ENCODE measurements at places on chromosomes 7 and 10. TPM values are rescaled to one million over a fixed set of nuclear protein-coding genes. Genes with fewer than 3 reads are reported as not detected.

- no peak for DNase-seq
These were observed 682.7 kb upstream of the FZD8 start for GRCh38 chr10:36324831-36325230.

- no peak for DNase-seq
These were observed 38.6 kb upstream of the ARL4A start for GRCh38 chr7:12648704-12649261.

OR6V1 gene
- not detected for total RNA-seq

DNA sequence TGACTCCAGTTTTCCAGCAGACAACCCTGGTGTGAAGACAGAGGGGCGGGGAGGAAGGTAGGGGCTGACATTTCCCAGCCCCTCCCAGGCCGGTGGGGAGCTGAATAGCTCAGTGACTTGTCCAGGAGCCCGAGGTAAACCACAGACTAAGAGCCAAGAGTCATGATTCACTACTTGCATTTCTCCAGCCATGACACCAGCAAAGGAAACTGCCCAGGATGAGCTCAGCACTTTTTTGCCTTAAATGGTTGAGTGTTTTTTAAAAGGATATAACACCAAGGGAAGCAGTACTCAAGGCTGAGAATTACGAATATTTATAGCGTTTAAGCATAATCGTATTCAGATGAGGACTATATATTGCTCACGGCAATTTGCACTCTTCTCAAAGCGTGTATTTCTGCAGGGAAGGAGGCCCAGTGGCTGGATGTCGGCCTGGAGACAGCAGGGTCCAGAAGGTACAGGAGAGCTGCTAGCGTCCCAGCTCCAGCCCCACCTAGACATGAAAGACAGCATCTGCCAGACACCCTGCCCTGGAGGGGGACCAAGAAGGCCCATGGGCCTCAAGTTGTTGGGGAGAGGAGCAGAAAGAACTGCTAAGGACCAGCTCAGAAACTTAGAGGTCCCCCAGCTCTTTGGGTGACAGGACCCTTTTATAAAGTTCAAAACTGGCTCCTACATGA lies 141.4 kb downstream of the GRID1 start:
- no peak for DNase-seq

SPDYE1 gene
- total RNA-seq = not detected

DNA sequence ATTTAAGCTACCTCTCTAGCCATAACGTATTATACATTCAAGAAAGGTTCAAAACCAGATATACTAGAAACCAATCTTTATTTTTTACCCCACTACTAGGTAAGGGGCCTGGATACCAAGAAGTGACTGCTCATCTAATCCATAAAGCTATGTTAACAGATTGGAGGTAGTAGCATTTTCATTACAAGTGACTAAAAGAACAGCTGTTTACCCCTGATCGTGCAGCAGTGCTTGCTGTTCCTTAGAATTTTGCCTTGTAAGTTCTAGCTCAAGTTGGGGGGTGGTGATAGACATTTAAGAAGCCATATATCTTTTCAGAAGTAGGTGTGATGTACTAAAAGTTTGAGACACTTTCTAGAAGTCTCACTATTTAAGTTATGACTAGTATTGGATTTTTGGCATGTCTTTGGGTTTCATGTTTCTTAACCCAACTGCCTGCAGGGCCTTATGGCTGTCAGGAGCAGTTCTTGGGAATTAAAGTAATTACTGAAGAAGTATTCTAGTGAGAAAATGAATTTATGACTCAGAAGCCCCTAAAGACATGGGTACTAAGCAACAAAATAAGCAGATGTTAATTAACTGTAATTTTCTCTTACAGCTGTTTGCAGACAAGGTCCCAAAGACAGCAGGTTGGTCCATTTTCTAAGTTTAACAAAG lies 2.3 kb downstream of the PPIA start:
- no peak for DNase-seq

PLAC9 gene
- 31.4 TPM for total RNA-seq

DNA sequence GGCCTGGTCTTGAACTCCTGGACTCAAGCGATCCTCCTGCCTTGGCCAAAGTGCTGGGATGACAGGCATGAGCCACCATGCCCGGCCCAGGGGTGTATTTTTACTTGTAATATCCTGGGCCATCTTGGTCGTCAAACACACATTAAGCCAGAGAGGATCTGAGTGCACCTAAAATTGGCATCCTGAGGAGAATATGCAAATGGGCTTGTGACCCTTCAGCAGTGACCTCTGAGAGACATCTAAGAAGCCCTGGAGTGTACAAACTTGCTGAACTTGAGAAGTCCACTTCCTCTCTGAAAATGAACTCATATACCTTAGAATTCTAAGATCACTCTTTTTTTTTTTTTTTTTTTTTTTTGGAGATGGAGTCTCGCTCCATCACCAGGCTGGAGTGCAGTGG lies 372.0 kb upstream of the C7orf33 start:
- DNase-seq = no peak

DNA sequence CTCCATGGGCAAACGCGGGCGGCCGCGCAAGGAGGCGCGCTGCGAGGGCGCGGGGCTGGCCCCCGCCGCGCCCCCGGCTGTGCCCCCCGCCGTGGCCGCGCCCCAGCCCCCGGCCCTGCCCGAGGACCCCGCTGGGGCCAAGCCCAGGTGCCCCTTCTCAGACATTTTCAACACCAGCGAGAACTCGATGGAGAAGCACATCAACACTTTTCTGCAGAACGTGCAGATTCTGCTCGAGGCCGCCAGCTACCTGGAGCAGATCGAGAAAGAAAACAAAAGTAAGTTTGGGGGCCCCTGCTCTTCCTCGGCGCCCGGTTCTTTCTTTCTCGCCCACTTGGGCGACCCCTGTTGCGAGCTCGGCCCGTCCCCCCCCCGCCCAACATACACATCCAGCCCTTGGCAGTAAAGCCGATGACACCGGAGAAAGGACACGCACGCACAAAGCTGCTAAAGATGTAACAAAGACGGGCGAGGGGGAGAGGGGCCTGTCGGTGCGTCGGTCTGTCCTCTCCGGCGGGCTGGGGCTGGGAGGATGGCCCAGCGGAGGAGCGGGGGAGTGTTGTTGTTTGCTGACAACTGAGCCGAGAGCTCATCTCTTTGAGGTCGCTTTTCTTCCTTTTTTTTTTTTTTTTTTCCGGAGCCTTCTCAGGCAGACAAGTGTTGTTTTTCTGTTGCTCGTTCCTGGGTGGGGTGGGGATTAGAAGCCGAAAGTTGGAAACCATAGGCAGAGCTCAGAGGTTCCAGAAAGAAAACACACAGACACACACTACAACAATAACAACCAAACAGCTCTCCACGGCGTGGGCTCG lies 604 bp downstream of the MXI1 start:
- peak; percentile 77 for DNase-seq

SPAM1 gene
- not detected for total RNA-seq

- no peak for DNase-seq
These were observed 7.5 kb downstream of the STN1 start for GRCh38 chr10:103910442-103911012.

GRCh38 chr10:974038-974784 lies 14.0 kb upstream of the GTPBP4 start:
- DNase-seq = no peak

TMEM229A gene
- total RNA-seq = not detected

DNA sequence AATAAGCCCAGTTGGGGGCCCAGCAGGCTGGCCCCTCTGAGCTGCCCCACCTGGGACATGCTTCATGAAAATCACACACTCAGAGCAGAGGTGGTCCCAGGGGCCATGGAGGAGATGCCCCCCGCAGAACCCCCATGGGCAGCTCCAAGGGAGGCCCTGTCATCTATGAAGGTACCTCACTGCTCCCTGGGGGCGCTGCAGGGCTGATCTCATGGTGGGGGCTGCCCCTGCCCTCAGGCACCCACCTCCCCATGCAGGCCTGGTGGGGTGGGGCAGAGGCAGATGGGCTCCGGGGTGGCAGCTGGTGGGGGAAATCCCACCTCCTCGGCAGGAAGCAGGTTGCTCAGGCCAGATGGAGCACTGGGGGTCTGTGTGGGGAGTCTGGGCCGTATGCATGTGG lies 60.5 kb downstream of the YKT6 start:
- DNase-seq = no peak

DNA sequence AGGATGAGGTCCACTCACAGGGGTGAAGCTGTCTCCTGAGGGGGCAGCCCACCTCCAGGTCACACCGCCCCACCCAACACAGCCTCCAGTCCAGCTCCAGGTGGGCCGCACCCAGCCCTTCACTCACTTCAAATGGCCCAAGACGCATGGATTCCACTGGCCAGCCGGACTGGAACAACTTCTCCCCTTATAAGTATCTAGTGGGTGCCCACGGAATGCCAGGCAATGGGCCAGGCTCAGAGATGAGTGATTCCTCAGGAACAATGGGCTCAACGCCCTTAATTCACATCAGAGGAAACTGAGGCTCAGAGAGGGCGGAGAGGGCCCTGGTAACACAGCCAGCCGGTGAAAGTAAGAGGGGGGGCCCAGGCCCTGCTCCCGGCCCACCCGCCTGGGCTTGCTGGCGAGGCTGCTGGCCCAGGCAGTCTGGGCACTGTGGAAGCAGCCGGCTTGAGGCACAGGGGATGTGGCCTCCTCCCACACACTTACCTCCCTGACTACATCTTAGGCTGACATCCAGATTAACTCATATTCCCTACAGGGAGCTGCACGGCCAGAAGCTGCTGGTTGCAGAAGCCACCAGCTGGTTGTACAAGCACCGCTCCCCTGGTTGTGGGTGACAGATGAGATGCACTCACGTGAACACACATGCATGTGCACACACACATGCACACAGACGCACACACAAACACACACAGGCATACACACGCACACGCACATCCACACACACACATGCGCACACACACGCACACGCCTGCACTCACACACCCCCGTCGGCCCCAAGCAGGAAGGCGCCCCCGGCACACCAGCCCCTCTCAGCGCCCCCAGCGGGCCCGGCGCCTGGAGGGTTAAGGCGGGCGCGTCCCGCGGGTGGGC lies 1.0 kb upstream of the FAM20C start:
- DNase-seq = peak; percentile 72

- no peak for DNase-seq
These were observed 8.2 kb upstream of the C1GALT1 start for GRCh38 chr7:7173956-7174632.

DNA sequence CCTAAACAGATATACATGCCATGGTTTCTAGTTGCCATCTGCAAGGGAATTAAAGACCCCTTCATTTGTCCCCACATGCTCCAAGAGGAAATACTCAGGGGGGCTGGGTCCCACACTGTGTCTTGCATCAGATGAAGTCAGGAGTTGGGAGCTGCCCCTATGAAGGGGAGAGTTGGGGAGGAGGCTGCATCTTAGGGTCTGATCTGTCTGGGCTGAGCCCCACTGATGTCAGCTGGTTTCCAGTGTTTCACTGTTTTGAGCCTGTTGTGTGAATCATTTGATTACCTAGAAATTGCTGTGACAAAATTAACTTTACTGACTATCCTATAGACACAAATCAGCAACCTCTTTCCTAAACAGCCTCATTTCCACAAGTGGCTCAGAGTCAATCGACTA lies 4.9 kb upstream of the ADCY1 start:
- no peak for DNase-seq

DNA sequence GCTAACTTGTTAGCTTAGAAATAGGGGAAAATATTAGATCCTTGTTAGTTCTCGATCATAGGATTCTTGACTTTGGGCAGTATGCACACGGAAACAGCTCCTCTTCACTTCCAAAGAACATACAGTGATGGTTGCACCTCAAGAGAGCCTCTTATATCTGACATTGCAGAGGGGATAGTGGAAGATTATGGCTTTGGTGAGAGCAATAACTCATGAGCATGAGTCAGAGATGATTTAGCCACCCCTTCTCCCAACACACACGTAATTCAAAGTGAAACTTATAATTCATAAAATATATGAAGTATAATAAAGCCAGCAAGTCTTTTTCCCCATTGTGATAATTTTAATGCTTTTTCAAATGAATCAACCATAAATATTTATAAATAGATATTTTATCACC lies 683.7 kb downstream of the POM121L12 start:
- no peak for DNase-seq

- no peak for DNase-seq
These were observed 150.0 kb downstream of the ARHGAP12 start for GRCh38 chr10:31778627-31779026.

- no peak for DNase-seq
These were observed 72.5 kb upstream of the IGFBP3 start for GRCh38 chr7:45993621-45994020.

PDE6C gene
- not detected for total RNA-seq

GRCh38 chr10:7150349-7150748 lies 260.5 kb downstream of the SFMBT2 start:
- no peak for DNase-seq

MRC1 gene
- total RNA-seq = 67.8 TPM

- peak; percentile 46 for DNase-seq
These were observed 6.5 kb upstream of the SDK1 start for GRCh38 chr7:3294432-3295100.

DNA sequence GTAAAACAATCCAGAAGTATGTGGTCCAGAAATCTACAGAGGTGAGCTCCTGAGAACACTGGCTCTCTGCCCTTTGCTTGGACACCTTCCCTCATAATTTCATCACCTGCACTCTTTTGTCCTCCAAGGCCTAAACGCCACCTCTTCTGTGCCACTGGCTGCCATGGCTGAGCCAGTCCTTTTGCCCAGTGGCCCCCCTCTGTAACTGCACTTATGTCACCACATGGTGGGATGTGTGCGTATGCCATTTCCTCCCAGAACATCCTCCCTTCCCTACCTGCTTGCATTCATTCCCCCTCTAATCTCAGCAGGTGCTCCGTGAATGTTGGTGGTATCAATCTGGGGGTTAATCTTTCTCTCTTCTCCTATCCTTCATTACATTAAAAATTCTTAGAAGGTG lies 17.3 kb upstream of the DUSP5 start:
- no peak for DNase-seq

DNA sequence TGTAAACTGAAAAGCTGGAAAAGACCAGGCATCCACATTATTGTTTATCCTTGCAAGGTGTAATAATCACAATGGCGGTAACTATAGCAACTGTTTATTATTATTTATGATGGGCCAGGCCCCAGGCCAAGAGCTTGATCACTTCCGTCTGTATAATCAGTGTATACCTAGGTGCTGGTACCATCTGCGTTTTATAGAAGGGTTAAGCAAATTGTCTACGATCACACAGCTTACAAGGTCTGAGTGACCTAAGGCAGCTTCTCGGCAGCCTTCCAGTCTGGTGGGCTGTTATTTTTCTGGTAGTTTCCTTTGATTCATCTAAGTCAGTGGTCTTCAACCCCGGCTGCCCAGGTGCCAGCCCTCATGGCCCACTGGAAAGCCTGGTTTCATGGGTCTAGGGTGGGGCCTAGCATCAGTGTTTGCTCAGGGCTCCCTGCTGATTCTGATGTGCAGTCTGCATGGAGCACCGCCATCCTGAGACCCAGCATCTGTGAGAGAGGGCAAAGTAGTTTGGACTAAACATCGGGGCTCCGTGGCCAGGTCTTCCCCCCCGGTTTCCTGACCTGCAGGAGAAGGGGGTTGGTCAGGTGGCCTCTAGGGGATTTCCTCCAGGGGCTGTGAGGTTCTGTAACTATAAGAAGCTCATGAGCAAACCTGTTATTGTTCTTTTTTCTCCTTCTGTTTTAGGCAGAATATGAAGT lies 146.4 kb downstream of the RGS10 start:
- no peak for DNase-seq

MYO3A gene
- 3.1 TPM for total RNA-seq

NAT16 gene
- total RNA-seq = not detected
